ENCODE measurements at places on chromosomes 11 and 22.

GRCh38 chr11:782264-783174 is 5.2 kb upstream of the GATD1 start:
- DNase-seq = no peak

DNA sequence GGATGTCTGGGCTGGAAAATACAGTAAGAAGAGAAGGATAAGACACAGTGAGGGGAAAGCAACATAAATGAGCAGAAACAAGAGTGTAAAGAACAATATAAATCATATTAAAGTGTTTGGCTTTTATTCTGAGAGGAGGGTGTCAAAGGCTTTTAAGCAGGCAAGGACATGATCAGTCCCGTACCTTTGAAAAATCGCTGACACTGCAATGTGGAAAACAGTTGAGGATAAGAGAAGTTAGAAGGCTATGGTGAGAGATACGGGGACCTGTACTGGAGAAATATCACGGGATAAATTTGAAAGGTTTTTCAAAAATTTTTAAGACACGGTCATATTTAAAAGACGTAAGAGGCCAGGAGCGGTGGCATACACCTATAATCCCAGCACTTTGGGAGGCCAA is 30.3 kb downstream of the CDON start:
- DNase-seq = no peak

DNA sequence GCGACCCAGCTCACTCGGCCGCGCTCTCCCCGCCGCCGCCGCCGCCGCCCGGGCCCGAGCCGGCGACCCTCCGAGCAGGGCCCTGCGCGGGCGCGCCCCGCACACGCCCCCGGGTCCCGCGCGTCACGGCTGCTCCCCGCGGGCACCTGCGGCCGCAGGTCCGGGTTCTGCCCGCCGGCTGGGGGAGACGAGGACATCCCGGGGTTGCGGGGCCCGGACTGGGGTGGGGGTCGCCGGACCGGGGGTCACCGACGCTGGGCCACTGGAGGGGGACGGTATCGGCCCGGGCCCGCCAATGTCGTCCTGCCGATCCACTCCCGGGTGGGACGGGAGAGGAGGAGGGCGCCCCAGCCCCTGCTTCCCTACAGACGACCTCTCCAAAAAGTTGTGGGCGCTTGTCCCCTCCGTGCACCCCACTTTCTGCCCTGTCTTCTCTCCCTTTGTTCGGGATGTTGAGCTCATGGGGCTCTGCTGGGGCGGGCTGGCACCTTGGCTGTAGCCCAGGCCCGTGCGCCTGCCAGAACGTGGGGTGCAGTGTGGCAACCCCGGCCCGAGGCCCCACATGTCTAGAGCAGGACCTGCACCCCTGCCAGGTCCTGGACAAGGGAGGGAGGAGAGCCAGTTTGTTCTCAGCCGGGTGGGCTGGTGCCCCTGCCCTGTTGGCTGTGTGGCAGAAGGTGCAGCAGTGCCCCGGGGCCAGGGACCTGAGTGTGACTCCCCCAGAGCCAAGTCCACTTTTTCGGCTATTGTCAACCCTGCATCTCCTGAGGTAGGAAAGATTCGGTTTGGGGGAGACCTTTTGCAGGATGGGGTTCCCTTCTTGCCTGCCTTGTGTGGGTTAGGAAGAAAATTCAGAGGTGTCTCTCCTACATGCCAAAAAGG is 40.2 kb upstream of the CELSR1 start:
- DNase-seq = no peak

- no peak for DNase-seq
These were observed 105.7 kb upstream of the B3GAT1 start for GRCh38 chr11:134517621-134518293.

GRCh38 chr11:8338138-8338537 is 74.5 kb upstream of the LMO1 start:
- peak; percentile 40 for DNase-seq

- DNase-seq = peak; percentile 62
These were observed 39.9 kb downstream of the SERGEF start for GRCh38 chr11:17972987-17973386.

- DNase-seq = no peak
These were observed 15.2 kb downstream of the KRTAP5-5 start for GRCh38 chr11:1644601-1645356.

GRCh38 chr22:19943082-19944026 is 1.7 kb upstream of the TXNRD2 start:
- peak; percentile 29 for DNase-seq

GRCh38 chr22:23180893-23181720 is 798 bp downstream of the BCR start:
- no peak for DNase-seq

GRCh38 chr11:73779084-73779902 is 8.4 kb upstream of the MRPL48 start:
- DNase-seq = peak; percentile 99

- no peak for DNase-seq
These were observed 13.8 kb downstream of the SEC14L3 start for GRCh38 chr22:30457981-30458380.

GRCh38 chr22:20815477-20816050 is 41.7 kb downstream of the SERPIND1 start:
- no peak for DNase-seq

- DNase-seq = no peak
These were observed 86.9 kb upstream of the PARVA start for GRCh38 chr11:12290477-12290922.

GRCh38 chr22:46178755-46179505 is 28.6 kb downstream of the PPARA start:
- peak; percentile 19 for DNase-seq

DNA sequence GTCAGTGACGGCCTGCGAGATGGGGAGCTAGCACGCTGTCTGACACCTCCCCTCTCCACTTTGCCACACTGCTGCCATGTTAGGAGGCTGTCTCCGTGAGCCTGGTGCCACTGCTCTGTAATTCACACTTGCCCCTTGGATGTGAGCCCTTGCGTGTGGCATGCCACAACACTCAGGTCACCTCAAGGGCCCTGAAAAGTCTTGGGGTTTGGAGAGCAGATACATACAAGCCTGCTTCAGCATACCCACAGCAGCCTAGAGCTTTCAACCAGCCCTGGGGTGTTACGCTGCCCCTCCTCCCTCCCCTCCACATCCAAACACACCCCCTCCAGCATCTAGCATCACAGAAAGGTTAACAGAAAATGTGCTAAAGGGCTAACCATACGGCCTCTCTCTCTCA is 69.5 kb upstream of the TBCEL start:
- DNase-seq = no peak

DNA sequence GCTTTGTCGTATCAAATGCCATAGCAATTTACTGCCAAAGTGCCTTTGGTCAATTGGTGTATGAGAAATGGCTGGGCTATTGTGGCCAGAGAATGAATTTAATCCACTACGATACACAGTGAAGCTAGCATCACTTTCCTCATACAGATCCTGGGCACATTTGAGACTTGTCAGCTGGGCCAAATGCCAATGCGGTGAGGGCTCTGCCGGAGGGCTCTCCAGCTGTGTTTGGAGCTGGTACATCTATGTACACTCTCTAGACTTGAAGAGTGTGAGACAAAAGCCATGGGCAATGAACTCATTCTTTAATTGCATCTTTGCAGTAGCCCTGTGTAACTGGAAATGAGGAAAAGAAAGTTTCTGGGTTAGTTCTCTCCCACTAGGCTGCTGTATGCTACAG is 1052.9 kb downstream of the NTM start:
- no peak for DNase-seq

DNA sequence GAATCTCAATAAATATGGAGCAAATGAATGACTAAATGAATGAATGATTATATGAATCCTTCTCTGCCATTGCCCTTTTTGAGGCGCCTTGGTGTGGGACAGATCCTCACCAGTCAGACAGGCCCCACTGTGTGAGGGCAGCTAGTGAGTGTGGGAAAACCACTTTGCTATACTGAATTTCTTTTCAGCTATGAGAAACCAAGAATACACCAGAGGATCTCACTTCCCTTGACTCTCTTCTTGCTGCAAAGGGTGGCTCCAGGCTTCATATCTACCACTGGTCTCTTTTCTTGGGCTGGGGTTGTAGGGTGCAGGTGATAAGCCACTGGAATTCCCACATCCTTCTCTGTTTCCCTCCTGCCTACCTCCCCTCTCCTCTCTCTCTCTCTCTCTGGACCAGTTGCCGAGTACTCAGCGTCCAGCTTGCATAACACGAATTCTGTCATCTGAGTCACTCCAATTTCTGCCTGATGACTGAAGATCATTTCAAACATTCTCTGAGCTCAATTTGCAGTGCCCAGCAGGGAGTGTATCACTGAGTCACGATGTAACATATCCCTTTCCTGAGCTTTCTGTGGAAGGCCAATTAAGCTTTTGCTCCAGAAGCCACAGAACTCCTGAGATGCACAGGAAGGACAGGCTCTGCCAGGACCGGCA is 304.3 kb upstream of the NCAM1 start:
- DNase-seq = no peak

- no peak for DNase-seq
These were observed 10.1 kb downstream of the LIN7C start for GRCh38 chr11:27496461-27496860.

- no peak for DNase-seq
These were observed 25.5 kb upstream of the AMPD3 start for GRCh38 chr11:10429526-10429925.

GRCh38 chr11:35115688-35116030 is 23.3 kb upstream of the CD44 start:
- DNase-seq = no peak

- no peak for DNase-seq
These were observed 942.3 kb downstream of the BRD1 start for GRCh38 chr22:48885271-48885918.

DNA sequence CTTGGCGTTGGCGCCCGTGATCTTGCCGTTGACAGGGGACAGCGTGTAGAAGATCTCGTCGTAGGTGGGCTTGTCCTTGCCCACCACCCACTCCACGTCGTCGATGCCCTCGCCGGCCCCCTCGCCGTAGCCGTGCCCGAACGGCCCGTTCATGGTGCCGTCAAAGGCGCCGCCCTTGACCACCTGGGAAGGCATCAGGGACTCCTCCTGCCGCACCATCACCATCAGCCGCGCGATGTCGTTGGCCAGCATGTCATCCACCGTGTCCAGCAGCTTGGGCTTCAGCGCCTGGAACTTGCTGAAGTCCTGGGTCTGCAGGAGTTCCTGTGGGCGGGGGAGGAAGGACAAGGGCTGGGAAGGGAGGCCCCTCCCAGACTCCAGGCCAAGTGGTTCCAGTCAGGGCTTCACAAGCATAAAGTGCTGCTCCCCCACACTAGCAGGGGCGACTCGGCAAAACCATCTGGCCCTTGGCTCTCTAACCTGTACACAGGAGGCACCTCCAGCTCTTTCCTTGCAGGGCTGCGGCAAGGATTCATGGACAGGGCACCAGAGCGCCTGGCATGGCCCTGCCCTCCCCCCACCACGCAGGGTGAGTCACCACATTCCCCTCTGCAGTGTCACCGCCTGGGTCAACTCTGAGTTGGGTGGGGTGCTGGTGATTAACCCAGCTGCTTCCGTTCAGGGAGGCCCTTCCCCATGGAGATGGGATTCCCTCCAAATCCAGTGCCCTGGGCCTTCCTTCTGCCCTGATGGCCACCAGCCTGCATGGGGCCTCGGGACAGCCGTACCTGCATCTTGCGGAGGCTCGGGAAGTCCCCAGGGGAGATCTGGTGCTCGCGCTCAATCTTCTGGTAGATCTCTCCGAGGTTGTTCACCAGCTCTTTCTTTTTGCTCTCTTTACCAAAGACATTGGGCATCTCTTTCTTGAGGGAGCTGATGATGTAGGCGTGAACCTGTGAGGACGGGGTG is 10.4 kb upstream of the CDC42BPG start:
- DNase-seq = peak; percentile 97

- DNase-seq = no peak
These were observed 399.1 kb upstream of the DDI1 start for GRCh38 chr11:103637295-103637694.

All from A549 (cell line).